ENCODE measurements at places on chromosomes 7 and 10.

DNA sequence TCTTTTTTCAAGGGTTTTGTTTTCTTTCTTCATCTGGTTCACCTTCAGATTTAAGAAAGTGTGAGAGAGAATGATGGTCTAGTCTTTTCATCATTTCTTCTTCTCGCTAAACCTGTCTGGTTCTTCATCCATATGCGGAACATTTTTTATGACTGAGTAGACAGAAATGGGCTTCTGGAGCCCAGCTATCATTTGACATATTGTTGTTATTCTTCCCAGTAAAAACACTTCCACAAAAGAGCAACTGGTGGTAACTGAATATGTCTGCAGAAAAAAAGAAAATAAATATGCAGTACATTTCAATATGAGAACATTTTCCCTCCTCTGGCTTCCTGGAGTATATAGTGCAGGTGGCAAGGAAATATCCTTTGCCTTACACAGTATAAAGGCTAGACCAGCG is 209.5 kb downstream of the JCAD start:
- no peak for DNase-seq

DNA sequence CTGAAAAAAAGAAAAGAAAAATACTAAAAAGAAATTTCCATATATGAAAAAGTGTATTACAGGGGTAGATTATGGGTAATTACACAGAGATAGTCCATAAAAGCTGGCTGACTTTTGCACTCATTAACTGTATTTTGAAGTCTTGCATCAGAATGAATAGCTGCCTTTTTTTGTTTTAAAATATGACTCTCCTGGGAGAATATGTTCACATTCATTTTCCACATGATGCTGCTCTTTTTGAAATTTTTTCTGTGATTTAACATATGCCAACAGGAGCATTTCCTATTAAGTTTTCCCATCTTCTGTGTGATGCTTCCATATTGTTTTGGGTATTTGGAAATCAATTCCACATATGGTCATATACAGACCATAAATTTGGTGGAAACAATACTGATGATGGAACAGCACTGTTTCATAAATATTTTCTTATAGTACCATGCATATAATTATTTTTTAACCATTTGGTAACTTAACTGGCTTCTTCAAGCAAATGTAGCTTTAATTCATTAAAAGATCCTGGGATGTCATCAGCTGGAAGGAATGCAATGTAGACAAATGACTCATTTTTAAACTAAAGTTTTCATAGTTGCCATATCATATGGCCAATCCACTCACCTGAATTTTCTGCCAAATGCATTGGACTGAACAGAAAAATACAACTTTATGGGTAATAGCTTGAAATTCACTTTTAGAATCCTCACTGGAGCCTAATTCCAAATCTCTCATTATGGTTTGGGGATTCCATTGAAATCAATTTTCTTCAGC is 313.9 kb upstream of the GLI3 start:
- DNase-seq: no peak

GRCh38 chr10:105837951-105838350 is 1196.9 kb downstream of the SORCS3 start:
- DNase-seq: no peak

DNA sequence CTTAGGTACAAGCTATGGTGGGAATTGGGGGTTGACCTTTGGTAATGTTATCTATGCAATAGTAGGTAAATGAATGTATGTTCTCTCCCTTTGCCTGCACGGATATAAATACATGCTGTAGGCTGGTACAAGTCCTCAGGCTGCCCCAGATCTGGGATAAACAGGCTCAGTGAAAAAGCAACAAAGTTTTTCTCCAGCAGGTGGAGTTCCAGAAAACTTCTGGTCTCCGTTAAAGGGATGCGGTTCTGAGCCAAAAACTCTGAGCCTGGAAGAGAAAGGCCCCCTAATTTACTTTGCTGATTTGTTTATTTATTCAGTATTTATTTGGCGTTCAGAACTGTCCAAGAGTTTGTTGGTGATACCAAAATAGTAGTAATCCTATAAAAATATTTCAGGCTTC is 204.7 kb downstream of the ADRA2A start:
- no peak for DNase-seq

DNA sequence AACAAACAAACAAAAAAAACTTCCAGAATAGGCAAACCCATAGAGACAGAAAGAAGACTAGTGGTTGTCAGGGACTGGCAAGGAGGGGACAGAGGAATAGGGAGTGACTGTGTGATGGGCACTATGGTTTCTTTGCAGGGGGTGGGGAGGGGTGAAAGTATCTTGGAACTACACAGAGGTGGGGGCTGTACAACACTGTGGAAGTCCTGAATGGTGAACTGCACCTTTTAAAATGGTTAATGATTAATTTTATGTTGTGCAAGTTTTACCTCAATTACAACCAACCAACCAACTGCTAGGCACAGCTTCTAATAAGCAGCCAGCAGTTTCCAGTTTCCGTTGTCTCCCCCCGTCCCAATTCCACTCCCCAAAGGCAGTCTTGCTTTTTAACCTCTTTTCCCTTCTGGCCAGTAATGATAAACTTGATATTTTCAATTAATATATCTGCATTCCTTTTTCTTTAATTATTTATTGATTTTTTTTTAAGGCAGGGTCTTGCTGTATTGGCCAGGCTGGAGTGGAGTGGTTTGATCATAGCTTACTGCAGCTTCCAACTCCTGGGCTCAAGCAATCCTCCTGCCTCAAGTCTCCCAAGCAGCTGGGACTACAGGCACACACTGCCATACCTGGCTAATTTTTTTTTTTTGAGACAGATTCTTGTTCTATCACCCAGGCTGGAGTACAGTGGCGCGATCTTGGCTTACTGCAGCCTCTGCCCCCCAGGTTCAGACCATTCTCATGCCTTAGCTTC is 46.8 kb downstream of the HIP1 start:
- no peak for DNase-seq

DNA sequence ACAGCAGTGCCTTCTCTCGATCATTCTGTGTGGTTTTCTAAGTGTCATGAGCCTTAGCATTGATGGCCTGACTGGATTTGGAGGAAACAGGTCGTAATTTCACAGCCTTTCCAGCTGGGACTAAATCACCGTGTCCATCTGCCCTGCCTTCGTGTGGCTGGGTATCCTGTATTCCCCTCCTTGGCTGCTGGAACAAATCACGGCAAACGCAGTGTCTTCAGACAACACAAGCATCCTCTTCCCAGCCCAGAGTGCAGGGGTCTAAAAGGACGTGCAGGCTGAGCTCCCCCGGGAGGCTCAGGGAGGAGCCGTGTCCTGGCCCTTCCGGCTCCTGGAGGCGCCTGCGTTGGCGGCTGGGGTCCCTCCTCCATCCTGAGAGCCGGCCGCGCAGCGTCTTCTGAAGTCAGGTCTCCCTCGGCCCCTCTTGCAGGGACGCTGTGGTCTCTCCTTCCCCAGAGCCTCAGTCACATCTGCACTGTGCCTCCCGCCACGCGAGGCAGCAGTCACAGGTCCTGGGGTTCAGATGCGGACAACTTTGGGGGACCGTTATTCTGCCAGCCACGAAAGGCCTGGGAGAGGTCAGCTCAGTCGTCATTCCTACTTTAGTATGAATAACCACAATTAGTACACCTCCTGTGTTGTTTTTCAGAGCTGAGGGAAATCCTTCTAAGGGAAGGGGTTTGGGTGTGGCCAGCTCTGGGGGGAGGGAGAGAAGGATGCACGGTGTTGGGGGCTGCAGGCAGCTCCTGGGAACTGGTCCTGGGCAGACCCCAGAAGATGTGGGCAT is 41.1 kb downstream of the FAM20C start:
- DNase-seq: no peak

- DNase-seq: no peak
Observed at GRCh38 chr7:18667466-18667865, 171.9 kb downstream of the HDAC9 start.

GRCh38 chr7:114786455-114786854 is 135.4 kb upstream of the MDFIC start:
- DNase-seq: no peak

DNA sequence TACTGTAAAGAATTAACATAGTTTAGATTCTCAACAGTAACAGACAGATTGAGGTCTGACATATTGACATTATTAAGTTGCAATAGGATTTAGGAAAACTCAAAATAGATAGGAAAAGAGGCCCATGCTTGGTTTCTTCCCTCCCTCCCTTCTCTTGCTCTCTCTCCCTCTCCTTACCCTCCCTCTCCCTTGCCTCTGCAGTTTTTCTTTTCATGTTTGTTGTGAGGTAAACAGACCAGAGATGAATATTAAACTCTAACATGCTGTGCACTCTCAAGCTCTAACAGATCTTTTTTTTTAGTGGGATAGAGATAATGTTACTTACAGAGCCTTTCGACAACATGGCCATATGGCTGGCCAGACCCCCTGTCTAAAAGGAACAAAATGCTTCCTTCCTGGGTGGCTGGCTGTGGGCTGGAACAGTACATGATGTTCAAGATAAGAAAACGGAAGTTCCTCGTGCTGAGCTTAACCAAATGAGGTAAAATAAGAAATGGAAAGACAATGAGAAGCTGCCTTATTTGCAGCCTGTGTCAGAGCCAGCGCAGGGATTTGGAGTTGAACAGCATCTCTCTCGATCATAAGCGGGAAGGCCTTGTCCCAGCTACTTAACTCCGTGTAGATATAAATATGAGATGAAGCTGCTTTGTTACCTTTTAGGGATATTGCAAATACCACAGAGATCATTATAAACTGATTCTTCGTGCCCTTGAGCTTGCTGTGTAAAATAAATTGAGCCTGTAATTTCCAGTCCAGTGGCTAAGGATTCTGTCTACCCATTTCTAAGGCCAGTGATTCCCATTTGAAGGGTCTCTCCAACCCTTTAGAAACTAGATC is 391.9 kb upstream of the NPVF start:
- DNase-seq: no peak

DNA sequence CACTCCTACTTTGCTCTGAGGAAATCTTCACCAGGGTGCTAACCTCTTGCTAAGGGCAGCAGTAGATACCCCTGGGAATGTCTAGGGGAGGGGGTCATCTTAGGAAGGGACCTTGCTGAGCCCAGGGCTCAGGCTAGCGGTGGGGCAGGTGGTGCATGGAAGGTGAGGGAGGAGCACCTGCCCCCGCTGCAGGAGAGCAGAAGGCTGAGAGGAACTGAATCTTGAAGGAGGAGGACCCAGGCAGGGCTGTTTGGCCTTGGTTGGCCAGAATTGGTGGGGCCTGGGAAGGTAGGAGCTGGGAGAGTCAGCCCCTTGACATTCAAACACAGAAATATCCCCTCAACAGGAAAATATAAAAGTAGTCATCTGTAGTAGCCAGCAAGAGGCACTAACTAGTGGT is 7.0 kb downstream of the CALHM3 start:
- no peak for DNase-seq

- no peak for DNase-seq
Observed at GRCh38 chr10:106830006-106830405, 334.5 kb downstream of the SORCS1 start.

- no peak for DNase-seq
Observed at GRCh38 chr10:42809676-42810075, 27.1 kb downstream of the BMS1 start.

GRCh38 chr7:108324053-108325038 is 131.9 kb downstream of the NRCAM start:
- DNase-seq: no peak

DNA sequence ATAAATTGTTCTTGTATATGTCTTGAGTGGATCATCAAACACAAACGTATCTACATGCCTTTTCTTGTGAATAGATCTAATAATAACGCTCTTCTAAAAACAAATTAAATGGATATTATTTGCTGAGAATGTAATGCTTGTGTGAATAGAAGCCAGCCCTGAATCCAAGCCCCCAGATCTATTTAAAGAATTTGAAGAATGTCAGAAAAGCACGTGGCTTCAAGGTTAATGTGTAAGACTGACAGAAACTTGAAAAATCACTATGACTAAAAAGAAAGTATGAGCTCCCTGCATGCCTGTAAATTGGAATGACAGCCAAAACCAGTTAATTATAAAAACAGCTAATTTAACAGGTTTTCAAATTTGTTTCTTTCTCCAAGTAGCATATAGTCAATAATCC is 43.2 kb upstream of the ATRNL1 start:
- DNase-seq: no peak

DNA sequence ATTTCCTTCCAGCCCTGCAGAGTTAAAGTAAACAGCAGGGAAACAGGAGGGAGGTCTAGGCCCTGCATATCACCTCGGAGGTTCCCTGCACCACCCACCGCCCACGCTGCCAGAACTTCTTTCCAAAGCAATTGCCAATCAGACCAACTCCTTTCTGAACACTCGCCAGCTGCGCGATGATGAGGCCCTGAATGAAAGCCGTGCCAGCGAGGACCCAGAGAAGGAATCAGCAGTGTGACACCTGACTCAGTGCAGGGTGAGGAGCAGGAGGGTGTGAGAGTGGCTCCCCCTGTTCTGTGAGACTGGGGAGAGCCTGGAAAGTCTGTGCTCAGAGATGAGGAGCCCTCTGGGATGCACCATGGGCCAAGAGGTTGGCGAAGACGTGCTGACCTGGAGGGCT is 3.3 kb upstream of the TCERG1L start:
- DNase-seq: no peak

DNA sequence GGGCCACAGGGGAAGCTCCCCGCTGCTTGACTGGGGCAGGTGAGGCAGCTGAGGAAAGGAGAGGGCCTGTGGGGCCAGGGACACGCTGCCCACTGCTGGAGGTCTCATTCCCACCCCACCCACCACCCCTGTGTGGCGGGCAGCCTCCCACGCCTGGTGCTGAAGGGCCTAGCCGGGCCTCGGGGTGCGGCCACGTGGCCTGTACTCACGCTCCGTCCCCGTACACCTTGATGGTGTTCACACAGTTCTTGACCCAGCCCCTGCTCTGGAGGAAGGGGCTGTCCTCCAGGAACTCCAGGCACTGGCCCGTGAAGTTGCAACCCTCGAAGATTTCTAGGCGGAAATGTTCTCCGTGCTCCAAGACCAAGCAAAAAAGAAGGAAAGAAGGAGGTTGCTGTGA is 4.0 kb downstream of the CRYGN start:
- DNase-seq: no peak

GRCh38 chr10:15859906-15860691 is at the start of gene MINDY3:
TSS of gene MINDY3 (minus strand) at chr10:15860507. CDS start at chr10:15860299, 208 bp downstream.
- peak; percentile 78 for DNase-seq

- no peak for DNase-seq
Observed at GRCh38 chr10:67609996-67610793, 85.8 kb downstream of the CTNNA3 start.

DNA sequence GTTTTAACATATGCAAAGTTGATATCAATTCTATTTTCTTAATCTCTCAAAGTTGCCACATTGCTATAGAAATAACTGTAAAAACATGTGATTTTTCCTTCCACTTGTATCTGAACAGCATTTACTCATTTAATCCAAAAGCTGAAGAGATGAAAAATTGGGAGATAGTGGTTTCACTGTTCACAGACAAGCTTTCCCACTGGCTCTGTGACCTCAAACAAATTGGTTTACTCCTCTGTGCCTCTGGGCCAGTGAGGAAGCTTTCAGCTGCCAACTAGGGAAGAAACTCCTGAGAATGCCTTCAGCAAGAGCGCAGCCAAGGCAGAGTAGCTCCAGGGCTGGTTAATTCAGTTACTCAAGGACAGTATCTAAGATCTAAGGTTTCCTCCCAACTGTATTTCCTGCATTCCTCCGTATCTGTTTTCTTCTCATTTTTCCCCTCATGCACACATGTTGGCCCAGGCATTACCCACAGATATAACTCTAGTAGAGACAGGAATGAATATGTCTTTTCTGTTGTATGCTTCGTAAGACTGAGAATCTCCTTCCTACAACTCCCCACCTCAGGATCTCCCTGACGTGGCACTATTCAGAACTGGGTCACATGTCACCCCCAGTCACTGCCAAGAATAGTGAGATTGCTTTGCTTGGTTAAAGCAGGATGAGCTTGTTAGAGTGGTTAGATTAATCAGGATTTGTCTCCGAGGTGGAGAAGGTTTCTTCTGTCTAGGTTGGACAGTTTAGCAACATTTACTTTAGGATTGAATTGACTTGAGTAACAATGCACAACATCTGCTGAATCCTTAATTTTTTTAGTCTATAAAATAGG is 315.7 kb downstream of the NRG3 start:
- no peak for DNase-seq
